HS-27A (cell line): ENCODE measurements at places on chromosomes 12 and 14.
A peak's percentile ranks its signal among the peaks of the same experiment; 100 is the strongest.

DNA sequence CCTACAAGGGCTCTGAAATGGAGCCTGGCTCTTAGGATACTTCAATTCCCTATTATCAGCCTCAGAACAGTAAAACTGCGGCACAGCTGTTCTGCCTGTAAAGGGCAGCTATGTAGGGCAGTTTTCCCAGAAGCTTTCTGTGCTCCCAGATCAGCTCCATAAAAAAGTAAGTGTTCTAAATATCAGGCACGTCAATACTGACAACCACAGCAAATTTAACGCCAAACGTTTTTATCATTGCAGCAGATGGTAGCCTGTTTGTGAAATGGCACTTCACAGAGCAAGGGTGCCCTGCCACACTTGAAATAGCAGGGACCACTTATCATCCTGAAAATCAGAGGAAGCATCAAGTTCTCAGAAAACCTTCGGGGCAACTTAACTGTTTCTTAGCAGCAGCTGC is 54.8 kb upstream of the PTHLH start:
- no peak for DNase-seq

- no peak for DNase-seq
These were observed 24.3 kb upstream of the GLIPR1L2 start for GRCh38 chr12:75366629-75367028.

DNA sequence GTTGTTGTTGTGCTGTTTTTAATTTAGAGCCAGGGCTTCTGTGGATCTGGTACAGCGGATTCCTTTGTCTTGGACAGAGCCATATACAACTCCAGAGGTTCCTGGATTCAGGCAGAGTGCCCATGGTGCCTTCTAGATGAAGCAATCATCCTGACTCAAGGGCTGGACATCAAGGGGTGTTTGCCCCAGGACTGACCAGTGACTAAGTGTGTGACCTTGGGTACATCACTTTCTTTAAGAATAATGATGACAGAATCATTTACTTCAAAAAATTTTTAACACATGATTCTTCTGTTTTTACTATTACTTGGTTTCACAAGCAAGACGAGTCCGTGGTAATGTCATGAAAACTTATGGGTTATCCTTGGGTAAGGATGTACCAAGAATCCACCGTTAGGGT is 397.3 kb downstream of the ZFP36L1 start:
- DNase-seq: no peak

GRCh38 chr14:99971087-99971940 is 93.9 kb upstream of the EVL start:
- peak; percentile 51 for DNase-seq

DNA sequence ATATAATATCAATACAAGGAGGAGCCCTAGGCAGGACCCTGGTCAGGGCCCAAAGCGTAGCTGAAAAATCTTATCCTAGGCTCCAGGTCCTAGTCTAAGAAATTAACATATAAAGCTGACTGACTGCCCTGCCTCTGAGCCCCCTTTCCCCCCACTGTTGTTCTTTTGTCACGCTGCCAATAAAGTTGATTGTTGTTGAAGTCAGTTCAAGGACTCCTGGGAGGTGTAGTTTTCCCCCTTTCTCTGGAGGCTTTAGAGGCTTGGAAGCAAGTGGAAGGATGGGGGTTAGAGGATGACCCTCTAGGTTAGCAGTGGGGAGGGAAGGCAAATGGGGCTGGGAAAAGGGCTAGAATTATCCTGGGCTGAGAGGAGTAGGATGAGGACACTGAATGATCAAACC is 3.2 kb downstream of the PPP1R1A start:
- no peak for DNase-seq

DNA sequence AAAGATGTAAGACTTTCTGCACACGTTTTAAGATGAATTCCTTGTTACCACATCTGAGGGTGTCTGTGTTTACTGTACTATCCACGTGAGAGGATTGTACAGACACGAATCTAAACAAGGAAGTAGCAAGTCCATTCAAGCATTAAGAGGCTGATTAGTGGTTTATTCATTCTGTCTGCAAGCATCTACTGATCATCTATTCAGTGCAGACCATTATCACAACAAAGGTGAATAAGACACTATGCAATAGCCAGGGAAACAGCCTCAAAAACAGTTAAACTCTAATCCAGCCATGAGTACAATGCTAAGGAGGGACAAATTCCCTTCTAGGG is 111.6 kb upstream of the PZP start:
- DNase-seq: no peak

- peak; percentile 88 for DNase-seq
These were observed 154.1 kb upstream of the FKBP4 start for GRCh38 chr12:2640709-2641108.
